ENCODE measurements at places on chromosomes 7 and 10.

DNA sequence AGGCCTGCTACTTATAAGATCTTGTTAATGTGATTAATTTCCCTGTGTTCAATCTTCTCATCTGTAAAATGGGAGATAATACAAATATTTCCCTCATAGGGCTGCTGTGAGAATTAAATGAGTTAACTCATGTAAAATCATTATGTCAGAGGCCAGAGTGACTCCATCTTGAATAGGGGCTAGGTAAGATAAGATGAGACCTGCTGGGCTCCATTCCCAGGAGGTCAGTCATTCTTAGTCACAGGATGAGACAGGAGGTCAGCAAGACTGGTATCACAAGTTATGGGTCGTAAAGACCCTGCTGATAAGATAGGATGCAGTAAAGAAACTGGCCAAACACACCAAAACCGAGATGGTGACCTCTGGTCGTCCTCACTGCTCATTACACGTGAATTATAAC lies 200.7 kb downstream of the CYP26A1 start:
- no peak for DNase-seq

DNA sequence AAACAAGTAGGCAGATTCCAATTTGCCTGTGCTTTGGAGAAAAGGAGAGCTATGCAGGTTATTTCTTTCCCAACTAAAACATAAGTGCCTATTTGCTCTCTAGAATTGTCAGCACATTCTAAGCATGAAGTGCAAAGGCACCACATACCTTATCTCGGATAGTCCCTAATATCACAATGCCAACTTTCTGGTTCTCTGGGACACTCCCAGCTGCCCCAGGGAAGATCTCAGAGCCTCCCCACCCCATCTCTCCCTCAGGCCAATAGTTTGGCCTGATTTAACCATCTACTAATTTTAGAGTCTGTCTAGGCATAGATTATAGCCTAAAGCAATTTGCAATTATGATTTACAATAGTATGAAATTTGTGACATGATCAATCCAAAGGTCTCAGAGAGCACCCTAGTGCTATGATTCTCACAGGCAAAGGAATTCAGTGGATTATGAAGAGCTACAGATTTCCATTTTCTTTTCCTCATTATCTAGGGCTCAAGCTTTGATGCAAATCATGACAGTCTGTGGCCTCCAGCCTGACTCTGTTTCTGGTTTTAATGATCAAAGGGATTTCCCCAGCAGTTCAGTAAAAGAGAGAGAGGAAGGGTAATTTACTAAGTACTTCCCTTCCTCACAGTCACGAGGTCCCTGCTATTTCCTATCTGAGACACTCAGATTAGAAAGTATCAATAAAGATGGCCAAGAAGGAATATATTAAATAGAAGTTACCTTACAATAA lies 29.0 kb upstream of the IL6 start:
- no peak for DNase-seq

- no peak for DNase-seq
Measured at GRCh38 chr7:17142831-17143541, 155.5 kb upstream of the AHR start.

DNA sequence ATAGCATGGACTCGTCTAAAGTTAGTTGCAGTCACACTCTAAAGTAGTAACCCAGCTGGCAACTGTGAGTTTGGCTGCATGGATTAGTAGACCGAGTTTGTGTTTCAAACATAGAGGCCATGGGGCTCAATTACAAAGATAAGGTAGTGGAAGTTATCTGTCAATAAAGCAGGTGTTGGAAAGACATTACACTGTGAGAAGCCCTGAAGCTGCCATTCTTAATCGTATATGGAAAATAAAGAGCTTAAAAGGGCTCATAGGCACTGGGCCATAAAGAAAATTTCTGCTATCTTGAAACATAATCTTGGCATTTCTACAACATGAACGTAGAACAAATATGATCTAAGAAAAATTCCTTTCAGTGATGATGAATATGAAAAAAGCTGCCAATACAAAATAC lies 837.7 kb downstream of the REEP3 start:
- no peak for DNase-seq

DNA sequence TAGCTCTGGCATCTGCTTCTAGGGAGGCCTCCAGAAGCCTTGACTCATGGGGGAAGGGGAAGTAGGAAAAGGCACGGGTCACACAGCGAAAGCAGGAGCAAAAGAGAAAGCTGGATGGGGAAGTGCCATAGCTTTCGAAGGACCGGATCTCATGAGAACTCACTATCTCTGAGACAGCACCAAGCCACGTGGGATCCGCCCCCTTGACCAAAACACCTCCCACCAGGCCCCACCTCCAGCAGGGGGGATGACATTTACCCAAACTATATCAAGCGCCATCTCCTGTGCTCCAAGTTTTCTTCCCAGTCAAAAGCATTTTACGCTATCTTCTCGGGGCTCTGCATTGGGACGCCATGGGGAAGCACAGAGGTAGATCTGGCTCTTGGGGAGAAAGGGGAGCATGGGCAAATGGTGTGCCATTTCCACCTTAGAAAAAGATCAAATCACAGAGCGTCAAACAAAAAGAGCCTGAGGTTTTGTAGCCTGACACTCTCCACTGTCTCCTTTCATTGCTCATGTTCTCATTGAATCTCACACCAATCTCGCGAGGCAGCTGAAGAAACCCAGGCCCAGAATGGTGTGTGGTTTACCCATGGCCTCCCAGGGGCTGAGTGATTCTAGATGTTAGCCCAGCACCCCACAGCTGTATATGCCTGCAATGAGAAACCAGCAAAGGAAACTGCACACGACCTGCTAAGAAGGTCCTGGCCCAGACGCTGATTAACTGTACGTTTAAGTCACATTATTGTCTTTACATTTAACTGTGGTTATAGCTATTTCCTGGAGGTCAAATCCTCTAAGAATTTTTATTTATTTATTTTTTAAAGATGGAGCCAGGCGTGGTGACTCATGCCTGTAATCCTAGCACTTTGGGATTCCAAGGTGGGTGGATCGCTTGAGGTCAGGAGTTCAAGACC lies 8.1 kb upstream of the OLAH start:
- no peak for DNase-seq

DNA sequence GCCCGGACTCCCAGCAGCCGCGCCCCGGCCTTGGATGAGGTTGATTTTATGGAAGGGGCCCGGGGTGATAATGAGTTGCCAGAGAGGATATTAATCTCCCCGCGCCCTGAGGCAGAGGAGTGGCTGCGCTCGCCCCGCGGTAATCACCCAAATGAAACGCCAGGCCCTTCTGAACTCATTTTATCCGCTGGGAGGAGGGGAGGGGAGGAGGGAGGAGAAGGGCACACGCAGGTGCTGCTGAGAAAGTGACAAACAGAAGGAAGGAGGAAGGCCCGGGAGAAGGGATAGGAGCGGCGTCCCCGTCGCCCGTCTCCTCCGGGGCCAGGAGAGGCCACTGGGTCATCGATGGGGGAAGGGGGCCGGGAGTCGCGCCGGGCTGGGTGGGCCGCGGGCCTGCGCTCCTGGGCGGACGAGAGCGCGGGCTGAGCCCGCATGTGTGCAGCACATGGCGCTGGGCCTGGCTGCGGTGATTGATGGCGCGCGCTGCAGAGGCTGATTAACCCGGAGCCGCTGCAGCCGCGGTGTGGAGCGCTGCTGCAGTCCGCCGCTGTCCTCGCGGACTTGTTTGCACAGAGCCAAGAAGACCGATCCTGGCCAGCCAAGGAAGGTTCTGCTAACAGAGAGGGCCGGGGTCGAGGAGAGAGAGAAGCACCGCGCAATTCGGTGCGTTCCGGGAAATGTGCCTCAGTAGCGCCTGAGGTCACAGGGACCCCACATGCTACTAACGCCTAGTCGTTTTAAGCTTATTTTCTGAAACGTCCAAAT lies 6.5 kb downstream of the MNX1 start:
- no peak for DNase-seq

- no peak for DNase-seq
Measured at GRCh38 chr10:26650406-26650805, 47.1 kb upstream of the PDSS1 start.

DNA sequence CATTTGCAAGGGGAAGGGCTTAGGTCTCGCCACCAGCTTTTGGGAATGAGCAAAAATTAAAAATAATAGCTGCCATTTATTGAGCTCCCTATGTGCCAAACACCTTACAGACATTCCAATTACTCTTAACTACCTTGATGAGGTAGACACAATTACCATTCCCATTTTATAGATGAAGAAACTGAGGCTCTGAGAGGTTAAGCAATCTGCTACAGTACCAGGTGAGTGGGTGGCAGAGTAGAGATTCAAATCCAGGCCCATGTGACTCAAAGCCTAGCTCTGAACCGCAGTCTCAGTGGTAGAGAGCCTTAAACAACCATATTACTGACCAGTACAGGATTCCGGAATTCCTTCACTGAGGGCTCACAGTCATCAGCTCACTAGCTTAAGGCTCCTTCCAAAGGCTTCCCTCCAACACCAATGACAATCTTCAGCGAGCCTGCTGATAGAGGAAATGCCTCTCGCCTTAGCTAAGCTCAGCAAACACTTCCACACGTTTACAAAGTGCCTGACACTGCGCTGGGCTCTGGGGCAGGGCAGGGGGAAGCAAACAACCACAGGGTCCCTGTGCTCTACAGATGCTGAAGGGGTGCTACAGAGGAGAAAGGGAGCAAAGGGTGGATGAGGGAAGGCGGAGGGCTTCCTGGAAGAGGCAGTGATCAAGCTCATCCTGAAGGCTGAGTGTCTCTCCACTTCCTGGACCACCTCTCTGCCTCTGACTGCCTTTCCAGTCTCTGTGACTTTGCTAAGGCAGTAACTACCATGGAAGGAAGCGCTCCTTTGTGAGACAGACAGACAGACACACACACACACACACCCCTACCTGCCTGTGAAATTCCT lies 7.4 kb downstream of the LRRC20 start:
- DNase-seq, result no peak

- DNase-seq, result no peak
Measured at GRCh38 chr7:54338319-54338718, 203.9 kb upstream of the VSTM2A start.

- DNase-seq, result peak; percentile 42
Measured at GRCh38 chr10:5078547-5079180, 15.6 kb upstream of the AKR1C3 start.

- no peak for DNase-seq
Measured at GRCh38 chr7:138538518-138538917, 78.5 kb downstream of the TRIM24 start.

- DNase-seq, result no peak
Measured at GRCh38 chr10:9211228-9211627, 1156.7 kb downstream of the GATA3 start.

DNA sequence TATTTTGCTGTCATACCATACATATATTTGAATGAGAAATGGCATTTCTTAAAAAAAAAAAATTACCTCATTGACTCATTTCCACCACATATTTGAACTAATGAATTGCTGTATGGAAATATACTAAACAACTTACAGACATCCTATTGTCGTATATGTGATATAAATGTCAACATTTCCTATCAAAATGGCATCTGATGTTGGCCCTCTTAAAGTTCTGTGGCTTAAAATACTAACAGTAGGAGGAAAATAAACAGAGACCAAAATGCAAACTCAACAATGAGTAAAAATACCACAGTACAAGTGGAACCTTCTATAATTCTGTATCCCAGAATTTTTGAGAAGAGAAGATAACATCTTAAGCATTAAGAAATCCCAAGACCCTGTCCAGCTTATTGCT lies 405.6 kb upstream of the GALNT17 start:
- no peak for DNase-seq

- DNase-seq, result peak; percentile 77
Measured at GRCh38 chr10:52644373-52645186, 128.0 kb downstream of the MBL2 start.
